CD4-positive, alpha-beta T cell treated with Interleukin-2 at 100 ng/mL for 4 hours (primary cell): ENCODE measurements at places on chromosomes 3 and 15.

GRCh38 chr3:5485427-5485826 is 297.9 kb downstream of the EDEM1 start:
- DNase-seq, result no peak

GRCh38 chr3:127171721-127172120 is 21.2 kb upstream of the PRR23E start:
- DNase-seq, result no peak

GRCh38 chr15:63327648-63328421 is 50.4 kb downstream of the APH1B start:
- no peak for DNase-seq

DNA sequence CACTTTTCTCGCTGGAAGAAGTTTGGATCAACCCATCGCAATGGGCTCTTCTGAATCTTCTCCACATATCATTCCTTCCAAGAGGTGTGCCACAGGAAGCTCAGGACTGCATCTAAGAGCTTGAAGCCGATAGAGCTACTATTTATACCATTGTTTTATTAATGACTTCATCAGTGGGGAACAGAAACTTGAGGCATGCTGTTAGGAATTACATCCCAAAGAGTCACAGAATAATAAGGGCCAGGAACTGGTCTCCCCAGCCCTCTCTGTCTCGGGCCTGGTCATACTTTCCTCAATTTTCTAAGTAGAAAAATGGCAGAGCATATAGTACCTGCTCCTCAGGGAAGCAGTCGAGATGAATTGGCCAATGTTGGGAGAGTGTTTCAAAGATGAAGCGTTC is 16.9 kb upstream of the C15orf61 start:
- DNase-seq, result no peak

DNA sequence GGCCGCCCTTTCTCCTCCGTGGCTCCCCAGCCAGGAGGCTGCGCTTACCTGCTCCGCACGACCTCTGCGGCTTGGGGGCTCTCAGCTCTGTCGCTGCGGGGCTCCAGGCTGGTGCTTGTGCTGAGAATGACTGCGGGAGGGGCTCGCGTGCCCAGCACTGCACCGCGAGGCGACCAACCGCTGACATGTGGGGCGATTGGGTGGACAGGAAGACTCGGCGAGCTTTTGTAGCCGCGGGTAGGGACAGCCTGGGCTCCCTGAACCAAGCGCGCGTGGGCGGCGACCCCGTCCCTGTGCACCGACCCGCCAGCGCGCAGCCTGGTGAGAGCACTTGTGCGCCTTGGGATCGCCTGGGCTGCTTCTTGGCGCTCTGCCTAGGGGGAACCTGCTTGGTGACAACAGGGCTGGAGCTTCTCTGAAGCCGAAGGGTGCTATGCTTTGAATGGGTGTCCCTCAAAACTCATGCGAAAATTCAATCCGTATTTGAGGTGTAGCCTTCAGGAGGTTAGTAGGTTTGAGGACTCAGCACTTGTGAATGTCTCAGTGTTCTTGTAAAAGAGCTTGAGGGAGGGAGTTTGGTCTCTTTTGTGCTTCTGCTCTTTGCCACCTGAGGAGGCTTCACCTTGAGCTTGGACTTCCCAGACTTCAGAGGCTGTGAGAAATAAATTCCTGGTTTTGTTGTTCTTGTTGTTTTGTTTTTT is 50.4 kb downstream of the IL12A start:
- no peak for DNase-seq
